Left lung (tissue), 14 donors: ENCODE measurements at places on chromosomes 3 and 15. TPM values are rescaled to one million over a fixed set of nuclear protein-coding genes. Genes with fewer than 3 reads are reported as not detected.

The CHRNA7 gene
- 27.1 TPM for polyA plus RNA-seq

The HLTF gene
- polyA plus RNA-seq: 54.4 TPM

The SLC12A1 gene
- 3.6 TPM for polyA plus RNA-seq

The CNTN4 gene
- polyA plus RNA-seq: 8.4 TPM

The ETFA gene
- 129 TPM for polyA plus RNA-seq

The LMCD1 gene
- polyA plus RNA-seq: 86.4 TPM

The GOLGA6L7 gene
- polyA plus RNA-seq: 0.94 TPM

The KIF7 gene
- 11.1 TPM for polyA plus RNA-seq

The ADCY5 gene
- 15.4 TPM for polyA plus RNA-seq

The RARRES1 gene
- 112 TPM for polyA plus RNA-seq

The GOLGA8Q gene
- 2.2 TPM for polyA plus RNA-seq

The FOXL2NB gene
- 0.06 TPM for polyA plus RNA-seq

The NR2E3 gene
- polyA plus RNA-seq: 0.88 TPM

The DNAJA4 gene
- 41.0 TPM for polyA plus RNA-seq

The PODXL2 gene
- polyA plus RNA-seq: 15.9 TPM

The FAM3D gene
- polyA plus RNA-seq: 3.6 TPM

The MYEF2 gene
- polyA plus RNA-seq: 45.9 TPM

The ELL3 gene
- 4.8 TPM for polyA plus RNA-seq

The AGBL1 gene
- 0.01 TPM for polyA plus RNA-seq

The TPRA1 gene
- 25.1 TPM for polyA plus RNA-seq

The FBXL2 gene
- 32.3 TPM for polyA plus RNA-seq

The IRAK2 gene
- 2.2 TPM for polyA plus RNA-seq
